GM12878 (cell line): ENCODE measurements at places on chromosomes 5 and 9. TPM values are rescaled to one million over a fixed set of nuclear protein-coding genes. Genes with fewer than 3 reads are reported as not detected.

DNA sequence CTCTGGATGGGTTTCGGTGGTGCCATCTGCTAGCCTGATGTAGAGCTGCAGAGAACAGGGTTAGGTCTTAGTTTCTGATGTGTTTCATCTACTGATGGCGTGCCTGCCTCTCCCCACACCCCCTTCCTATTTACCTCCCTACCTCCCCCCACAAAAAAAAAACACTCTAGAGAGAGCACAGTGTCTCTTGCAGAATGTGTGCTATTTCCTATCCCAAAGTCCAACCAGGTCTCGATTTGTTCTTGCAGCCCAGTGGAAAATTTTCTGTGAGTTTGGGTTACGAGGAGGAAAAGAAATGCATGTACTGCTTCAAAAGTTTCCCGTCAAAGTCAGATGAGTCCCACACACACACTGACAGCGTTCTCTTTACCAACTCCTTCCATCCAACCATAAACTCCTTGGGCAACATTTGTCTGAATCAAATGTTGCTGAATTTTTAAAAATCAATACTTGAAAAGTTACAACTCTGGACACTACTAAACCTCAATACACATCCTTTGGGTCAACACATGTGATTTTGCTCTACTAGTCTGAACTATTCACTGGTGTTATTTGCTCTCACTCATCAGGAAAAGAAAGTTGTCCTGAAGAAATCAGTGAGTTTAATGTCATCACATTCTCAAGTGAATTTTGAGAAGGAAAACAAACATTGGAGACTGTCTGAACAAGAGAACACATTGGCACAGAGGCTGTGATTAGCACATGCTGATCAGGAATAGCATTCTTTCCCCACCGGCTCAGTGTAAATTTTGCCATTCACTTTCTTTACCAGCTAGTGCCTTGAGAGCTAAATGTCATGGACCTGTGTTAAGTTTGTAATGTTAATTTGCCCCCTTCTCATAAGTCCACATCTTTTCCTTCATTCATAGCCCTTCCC, 84.1 kb downstream of the MAMDC2 start:
- no peak for DNase-seq

Gene PCDH1
- polyA plus RNA-seq: 0.05 TPM in 1 of 2 replicates, not detected in the other

GRCh38 chr5:57311251-57311650, 137.4 kb downstream of the GPBP1 start:
- no peak for DNase-seq

Gene NTMT1
- 85.4 and 88.0 TPM in 2 replicates for polyA plus RNA-seq

- no peak for DNase-seq
These were observed 2.2 kb downstream of the CCNJL start for GRCh38 chr5:160310140-160310539.

- no peak for DNase-seq
These were observed 542.1 kb downstream of the IRX1 start for GRCh38 chr5:4137781-4138180.

GRCh38 chr9:80755586-80755985, 933.8 kb downstream of the TLE1 start:
- no peak for DNase-seq

Gene IGFBPL1
- polyA plus RNA-seq: 0.14 and 0.25 TPM in 2 replicates

GRCh38 chr9:98514841-98515240, 193.9 kb downstream of the GABBR2 start:
- no peak for DNase-seq

- no peak for DNase-seq
These were observed 197.7 kb downstream of the PRELID2 start for GRCh38 chr5:145637396-145637795.
